ENCODE measurements at places on chromosomes 12 and 14.

DNA sequence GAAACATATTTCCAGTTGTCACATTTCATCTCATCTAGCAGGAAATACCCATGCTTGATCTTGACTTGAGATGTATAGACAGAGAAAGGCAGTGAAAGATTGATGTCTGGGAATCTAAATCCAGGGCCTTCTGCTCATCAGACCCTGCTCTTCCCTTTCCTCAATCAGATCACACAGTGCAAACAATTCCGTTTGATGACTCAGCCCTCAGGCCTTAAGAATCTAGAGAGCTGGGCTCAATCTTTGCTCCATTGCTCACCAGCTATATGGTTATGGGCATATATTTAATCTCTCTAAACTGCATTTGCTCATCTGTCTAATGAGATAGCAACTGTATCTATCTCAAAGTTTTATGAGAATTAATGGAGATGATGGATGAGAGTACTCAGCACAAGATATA is 201.8 kb upstream of the CCDC196 start:
- peak; percentile 16 for DNase-seq

GRCh38 chr14:75023108-75023507 is 20.4 kb downstream of the EIF2B2 start:
- DNase-seq: no peak

- DNase-seq: no peak
Observed at GRCh38 chr14:77270361-77271112, 469 bp downstream of the NGB start.

GRCh38 chr12:86601550-86602308 is 345.5 kb upstream of the MGAT4C start:
- no peak for DNase-seq

All from brain microvascular endothelial cell (primary cell).